ENCODE measurements at places on chromosomes 16 and 17. TPM values are rescaled to one million over a fixed set of nuclear protein-coding genes. Genes with fewer than 3 reads are reported as not detected.

The NUPR1 gene
- 0.20 TPM for total RNA-seq

The KRTAP1-5 gene
- not detected for total RNA-seq

The PIRT gene
- total RNA-seq: not detected

The TEX14 gene
- total RNA-seq: 0.43 TPM

The SLC5A11 gene
- total RNA-seq: 0.75 TPM

The GPATCH8 gene
- 56.8 TPM for total RNA-seq

- no peak for DNase-seq
- H3K27me3 ChIP-seq: peaks cover 51% of the 10 kb centered on the region
- no peak overlapping the region for H3K4me3 ChIP-seq
- no peaks in the 10 kb centered on the region for H3K36me3 ChIP-seq
- peaks cover 5% of the 10 kb centered on the region for H3K4me1 ChIP-seq
- H3K27ac ChIP-seq: no peak overlapping the region
Observed at GRCh38 chr17:6365200-6365943, 69.5 kb downstream of the AIPL1 start.

DNA sequence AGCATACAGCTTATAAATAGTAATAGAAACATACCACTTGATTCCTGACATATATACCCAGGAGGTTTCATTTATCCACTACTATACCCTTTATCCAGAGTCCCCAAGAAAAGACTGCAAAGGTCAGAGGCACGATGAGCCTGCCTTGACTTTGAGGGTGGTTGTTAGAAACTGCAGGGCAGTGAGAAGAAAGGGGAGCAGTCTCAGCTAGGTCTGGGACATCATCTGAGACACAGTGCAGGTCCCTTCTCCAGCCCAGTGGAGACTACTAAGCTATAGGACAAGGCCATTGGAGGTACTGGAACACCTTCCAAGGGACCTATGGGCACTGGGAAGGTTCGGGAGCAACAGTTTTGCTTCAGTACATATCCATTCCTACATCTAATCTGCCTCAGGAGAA, 20.2 kb upstream of the TEKT3 start:
- no peak for DNase-seq
- peaks cover 5% of the 10 kb centered on the region for H3K27me3 ChIP-seq
- H3K4me3 ChIP-seq: no peak overlapping the region
- no peak overlapping the region for H3K27ac ChIP-seq
- no peaks in the 10 kb centered on the region for H3K4me1 ChIP-seq

GRCh38 chr17:39099663-39100286, 51.7 kb downstream of the PLXDC1 start:
- DNase-seq: no peak
- H3K27me3 ChIP-seq: no peaks in the 10 kb centered on the region
- H3K4me1 ChIP-seq: peaks cover 32% of the 10 kb centered on the region
- no peak overlapping the region for H3K27ac ChIP-seq
- H3K4me3 ChIP-seq: no peak overlapping the region

DNA sequence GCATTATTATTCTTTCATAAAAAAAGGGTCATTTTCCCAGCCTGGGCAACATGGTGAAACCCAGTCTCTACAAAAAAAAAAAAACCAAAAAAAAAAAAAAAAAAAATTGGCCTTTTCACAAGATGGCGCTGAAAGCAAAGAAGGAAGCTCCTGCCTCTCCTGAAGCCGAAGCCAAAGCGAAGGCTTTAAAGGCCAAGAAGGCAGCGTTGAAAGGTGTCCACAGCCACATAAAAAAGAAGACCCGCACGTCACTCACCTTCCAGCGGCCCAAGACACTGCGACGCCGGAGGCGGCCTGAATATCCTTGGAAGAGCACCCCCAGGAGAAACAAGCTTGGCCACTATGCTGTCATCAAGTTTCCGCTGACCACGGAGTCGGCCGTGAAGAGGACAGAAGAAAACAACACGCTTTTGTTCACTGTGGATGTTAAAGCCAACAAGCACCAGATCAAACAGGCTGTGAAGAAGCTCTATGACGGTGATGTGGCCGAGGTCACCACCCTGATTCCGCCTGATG, 4.9 kb upstream of the PGAP6 start:
- H3K4me1 ChIP-seq: peaks cover 10% of the 10 kb centered on the region
- H3K36me3 ChIP-seq: no peaks in the 10 kb centered on the region
- no peak for DNase-seq
- H3K4me3 ChIP-seq: no peak overlapping the region

DNA sequence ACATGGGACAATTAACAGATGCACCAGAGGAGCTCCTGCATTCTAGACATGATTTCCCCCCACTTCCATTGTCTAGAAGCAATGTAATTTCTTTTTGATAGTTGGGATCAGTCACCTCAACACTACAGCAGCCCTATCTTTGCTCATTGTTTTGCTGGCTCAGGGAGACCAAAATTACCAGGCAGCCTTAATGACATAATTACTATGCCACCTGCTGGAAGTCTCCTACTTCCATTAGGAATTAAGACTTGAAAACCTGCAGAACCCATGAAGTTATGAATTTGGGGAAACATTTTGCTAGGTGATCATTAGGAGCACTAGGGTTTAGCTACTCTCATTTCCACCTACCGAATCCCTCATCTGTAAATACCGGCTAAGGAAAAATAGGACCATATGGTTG, 312.0 kb upstream of the CA10 start:
- H3K27me3 ChIP-seq: no peaks in the 10 kb centered on the region
- H3K27ac ChIP-seq: no peak overlapping the region
- H3K4me3 ChIP-seq: no peak overlapping the region
- H3K36me3 ChIP-seq: no peaks in the 10 kb centered on the region

DNA sequence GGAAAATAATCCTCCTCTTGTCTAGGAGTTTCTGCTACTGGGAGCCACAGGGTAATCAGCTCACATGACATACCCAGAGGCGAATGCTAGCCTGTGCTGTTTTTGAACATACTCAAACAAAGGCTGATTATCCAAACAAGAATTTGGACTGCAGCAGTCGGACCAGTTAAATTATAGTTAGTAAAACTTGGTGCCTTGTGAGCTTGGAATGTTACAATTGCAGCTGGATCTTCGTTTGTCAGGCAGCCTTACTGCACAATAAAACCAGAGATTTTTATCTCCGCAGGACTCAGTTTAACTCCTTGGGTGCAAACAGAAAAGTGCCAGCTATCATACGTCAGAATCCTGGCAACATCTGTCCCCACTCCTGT, 163.8 kb upstream of the TBX2 start:
- no peak overlapping the region for H3K27ac ChIP-seq
- H3K27me3 ChIP-seq: no peaks in the 10 kb centered on the region
- peaks cover 6% of the 10 kb centered on the region for H3K4me1 ChIP-seq
- H3K4me3 ChIP-seq: no peak overlapping the region
- no peaks in the 10 kb centered on the region for H3K36me3 ChIP-seq
- DNase-seq: no peak

GRCh38 chr16:68346892-68347480, 36.2 kb downstream of the PRMT7 start:
- H3K4me1 ChIP-seq: peaks cover 36% of the 10 kb centered on the region
- peaks cover 62% of the 10 kb centered on the region for H3K36me3 ChIP-seq
- H3K4me3 ChIP-seq: peak overlapping the region; percentile 72
- no peak for DNase-seq
- no peaks in the 10 kb centered on the region for H3K27me3 ChIP-seq

DNA sequence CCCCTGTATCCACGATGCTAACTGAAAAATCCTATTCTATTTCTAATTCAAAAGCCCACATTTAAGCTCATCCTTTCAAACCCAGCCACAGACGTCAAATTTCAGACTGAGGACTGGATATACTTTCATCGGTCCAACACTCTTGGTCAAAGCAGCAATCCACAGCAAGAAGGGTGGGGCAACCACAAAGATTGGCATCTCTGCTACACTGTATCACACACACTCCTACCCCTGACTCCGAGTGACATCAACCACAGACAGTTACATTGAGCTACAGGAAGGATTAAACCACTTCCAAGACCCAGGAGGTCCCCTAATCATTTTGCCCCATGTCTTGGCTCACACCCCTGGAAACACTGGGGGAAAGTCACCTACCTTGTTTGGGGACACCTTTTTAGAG, 61.3 kb downstream of the GRIN2A start:
- no peaks in the 10 kb centered on the region for H3K36me3 ChIP-seq
- no peak for DNase-seq
- no peaks in the 10 kb centered on the region for H3K4me1 ChIP-seq
- no peak overlapping the region for H3K4me3 ChIP-seq
- no peak overlapping the region for H3K27ac ChIP-seq
- H3K27me3 ChIP-seq: peaks cover 3% of the 10 kb centered on the region

GRCh38 chr17:1573932-1574696, 11.5 kb upstream of the PITPNA start:
- no peak overlapping the region for H3K4me3 ChIP-seq
- no peaks in the 10 kb centered on the region for H3K27me3 ChIP-seq
- H3K36me3 ChIP-seq: no peaks in the 10 kb centered on the region
- H3K27ac ChIP-seq: peak overlapping the region; percentile 34

DNA sequence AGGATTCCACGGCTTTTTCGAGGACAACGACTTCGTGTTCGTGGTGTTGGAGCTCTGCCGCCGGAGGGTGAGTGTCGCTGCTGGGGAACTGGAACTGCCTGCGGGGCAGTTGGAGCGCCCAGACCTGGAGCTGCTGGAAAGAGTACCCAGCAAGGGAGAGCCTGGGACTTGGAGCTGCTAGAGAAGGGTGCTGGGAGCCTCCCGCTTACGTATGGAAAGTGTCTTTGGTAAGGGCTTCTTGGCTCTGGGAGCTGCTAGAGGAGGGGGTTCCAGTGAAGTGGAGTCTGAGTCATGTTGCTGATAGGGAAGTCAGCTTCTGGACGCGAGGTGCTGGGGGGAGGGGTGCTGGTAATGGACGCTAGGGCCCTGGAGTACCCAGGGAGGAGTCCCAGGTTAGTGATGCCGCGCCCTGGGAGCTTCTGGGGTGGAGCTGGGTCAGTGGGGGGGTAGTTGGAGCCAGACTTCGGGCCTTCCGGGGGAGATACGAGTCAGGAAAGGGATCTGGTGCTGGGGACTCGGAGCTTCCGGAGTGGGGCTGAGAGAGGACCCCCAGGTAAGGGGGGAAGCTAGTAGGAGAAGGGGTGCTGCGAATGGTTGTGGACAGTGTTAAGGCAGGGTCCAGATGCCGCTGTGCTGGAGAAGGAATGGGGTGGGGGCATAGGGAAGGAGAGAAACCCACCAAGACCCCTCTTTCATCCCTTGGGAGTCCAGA, 741 bp downstream of the PLK1 start:
- H3K4me3 ChIP-seq: peak overlapping the region; percentile 98
- DNase-seq: no peak
- peaks cover 33% of the 10 kb centered on the region for H3K4me1 ChIP-seq
- H3K36me3 ChIP-seq: peaks cover 26% of the 10 kb centered on the region
- H3K27me3 ChIP-seq: no peaks in the 10 kb centered on the region

DNA sequence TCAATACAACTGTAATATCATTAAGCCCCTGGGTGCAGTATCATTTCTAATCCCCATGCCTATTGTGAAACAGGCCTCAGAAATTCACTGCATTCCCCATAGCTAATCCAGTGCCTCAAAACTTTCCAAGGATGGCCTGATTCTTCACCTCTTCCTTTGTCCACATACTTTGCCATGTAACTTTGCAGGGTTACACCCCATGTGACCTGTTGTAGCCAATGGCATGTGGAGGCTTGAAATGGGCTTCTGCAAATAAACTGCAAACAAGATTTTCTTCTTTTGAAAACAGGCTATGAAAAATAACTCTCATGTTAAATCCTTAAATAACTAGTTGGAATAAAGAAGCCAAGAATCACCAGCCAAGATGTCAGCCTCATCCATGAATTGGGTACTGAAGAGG, 35.9 kb downstream of the ABCA10 start:
- no peak overlapping the region for H3K27ac ChIP-seq
- no peaks in the 10 kb centered on the region for H3K36me3 ChIP-seq
- H3K4me1 ChIP-seq: no peaks in the 10 kb centered on the region
- DNase-seq: no peak
- H3K27me3 ChIP-seq: no peaks in the 10 kb centered on the region
- H3K4me3 ChIP-seq: no peak overlapping the region
